Colonic mucosa (tissue), 4 donors: ENCODE measurements at places on chromosomes 1 and 21.

GRCh38 chr1:233490488-233490887, 123.4 kb upstream of the KCNK1 start:
- no peak for DNase-seq

DNA sequence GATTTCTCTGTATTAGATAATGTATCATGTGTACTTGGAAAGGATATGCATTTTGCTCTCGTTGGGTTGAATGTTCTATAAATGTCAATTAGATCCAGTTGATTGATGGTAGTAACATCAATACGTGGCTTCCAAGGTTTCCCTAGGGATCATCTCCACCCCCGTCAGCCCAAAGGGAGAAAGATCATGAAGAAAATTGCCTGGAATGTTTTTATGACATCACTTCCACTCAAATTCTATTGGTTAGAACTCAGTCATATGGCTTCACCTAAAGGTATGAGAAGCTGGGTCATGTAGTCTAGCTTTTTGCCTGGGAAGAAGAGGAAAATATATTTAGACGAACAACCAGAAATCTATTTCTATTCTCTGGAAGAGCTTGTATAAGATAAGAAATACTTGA, at the start of gene C1orf185:
TSS of gene C1orf185 (plus strand) at position 253 of the 400 bp plus-strand sequence. CDS start at position 259, 6 bp downstream.
- DNase-seq = no peak

- DNase-seq = no peak
These were observed 312 bp downstream of the ARNT start for GRCh38 chr1:150876119-150876454.

DNA sequence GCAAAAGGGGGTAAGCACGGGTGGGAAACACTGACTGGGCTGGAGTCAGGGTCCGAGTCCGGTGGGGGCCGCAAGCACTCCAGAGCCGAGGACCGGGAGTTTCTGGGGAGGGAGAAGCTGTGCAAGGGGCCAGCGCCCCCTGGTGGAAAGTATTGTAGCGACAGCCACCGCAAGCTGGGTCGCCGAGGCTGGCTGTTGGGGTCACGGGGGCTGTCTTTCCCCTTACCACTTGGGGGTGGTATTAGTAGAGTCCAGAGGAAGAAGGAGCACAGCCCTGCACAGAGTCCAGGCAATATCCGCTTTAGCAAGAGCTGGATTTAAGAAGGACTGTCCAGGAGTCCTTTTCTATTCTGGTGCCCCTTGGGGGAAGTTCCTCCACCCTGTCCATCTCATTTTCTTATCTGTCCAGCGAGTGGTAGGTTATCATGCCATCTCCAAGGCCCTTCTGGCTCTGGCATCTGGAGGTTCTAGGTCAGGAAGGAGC, 17.9 kb upstream of the ETV3 start:
- peak; percentile 78 for DNase-seq

DNA sequence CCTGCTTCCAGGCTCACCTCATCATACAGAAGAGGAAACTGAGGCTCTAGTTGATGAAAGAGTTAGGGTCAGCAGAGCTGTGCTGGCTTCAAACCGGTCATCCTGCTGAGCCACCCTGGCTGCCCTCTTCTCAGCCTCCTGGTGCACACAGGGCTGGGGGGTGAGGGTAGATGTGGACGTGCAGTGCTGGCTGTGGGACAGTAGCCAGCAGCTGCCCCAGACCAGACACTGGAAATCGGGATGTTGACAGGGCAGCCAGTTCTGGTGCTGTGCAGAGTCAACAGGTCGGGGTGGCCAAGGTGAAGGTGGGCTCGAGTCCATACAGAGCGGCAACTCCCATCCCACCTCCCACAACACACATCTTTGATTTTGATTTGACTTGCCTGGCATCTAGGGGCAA, 1.5 kb upstream of the CLCNKA start:
- DNase-seq = no peak
